ENCODE measurements at places on chromosomes 1 and 21. TPM values are rescaled to one million over a fixed set of nuclear protein-coding genes. Genes with fewer than 3 reads are reported as not detected.

DNA sequence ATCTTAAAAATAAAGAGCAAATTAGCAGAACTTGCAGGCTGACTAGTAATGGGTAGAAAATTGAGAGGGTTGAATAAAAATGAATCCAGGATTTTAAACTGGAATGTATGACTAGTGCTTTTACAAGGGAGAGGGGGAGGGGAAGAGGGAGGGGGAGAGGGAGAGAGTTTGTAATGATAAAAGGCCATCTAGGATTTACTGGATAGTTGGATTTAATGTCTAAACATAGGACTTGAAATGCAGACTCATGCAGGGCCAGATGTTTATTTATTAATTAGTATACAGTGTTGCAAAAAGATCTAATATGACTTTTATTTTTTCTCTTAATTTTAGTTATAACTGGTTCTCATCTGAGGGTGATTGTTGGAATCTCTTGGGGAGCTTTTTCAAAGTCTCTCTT, 4.3 kb downstream of the ZNF326 start:
- DNase-seq: no peak

DNA sequence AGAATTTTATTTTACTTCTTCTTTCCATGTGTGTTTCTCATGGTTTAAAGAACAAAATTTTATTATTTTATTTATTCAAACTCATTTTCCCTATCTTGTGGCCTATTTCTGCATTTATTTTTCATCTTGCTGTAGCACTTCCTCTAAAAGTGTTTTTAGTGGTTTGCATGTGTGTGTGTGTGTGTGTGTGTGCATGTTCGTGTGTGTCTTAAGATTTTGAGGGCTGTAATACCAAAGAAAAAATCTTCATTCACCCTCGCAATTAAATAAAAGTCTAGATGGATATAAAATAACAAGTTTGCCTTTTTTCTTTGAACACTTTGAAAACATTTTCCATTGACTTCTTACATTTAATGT, 24.6 kb upstream of the FCRL3 start:
- no peak for DNase-seq

DNA sequence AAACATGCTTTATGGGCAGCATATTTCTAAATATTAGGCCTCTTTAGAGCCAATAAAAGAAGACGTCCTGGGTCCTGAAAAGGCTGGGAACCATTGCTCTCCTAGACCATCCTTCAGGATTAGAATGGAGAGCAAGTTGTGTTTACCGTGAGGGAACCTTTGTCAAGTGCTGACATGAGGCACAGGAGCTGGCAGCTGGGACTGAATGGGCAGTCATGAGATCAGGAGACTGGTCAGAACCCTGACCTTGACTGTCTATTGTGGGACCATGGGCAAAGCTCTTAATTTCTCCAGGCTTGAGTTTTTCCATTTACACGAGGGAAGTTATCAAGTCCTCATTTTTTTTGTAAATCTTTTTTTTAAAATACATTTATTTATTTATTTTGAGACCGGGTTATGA, 5.2 kb downstream of the PFKFB2 start:
- no peak for DNase-seq

GRCh38 chr1:165451691-165452090, 6.8 kb upstream of the RXRG start:
- DNase-seq: no peak

GRCh38 chr1:197683895-197684553, 91.3 kb downstream of the DENND1B start:
- no peak for DNase-seq

- DNase-seq: no peak
Measured at GRCh38 chr1:227127891-227128290, 187.8 kb downstream of the COQ8A start.

DNA sequence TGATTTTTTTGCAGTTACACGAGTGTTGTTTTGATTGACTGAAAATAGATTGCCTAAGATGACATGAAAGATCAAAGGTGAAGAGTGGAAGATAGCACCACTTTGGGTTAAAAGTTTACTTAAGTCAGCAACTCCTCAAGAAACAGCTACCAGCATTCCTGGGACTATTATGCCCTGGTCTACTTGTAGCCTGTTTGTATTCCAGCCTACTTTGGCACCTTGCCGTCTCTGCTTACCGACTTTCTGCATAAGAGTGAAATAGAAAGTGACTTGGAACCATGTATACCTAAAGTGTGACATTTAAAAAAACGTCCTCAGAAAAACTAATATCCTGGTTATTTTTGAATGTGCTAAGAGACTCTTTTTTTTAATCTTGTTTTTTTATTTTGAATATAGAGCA, 631.5 kb upstream of the PTBP2 start:
- no peak for DNase-seq

DNA sequence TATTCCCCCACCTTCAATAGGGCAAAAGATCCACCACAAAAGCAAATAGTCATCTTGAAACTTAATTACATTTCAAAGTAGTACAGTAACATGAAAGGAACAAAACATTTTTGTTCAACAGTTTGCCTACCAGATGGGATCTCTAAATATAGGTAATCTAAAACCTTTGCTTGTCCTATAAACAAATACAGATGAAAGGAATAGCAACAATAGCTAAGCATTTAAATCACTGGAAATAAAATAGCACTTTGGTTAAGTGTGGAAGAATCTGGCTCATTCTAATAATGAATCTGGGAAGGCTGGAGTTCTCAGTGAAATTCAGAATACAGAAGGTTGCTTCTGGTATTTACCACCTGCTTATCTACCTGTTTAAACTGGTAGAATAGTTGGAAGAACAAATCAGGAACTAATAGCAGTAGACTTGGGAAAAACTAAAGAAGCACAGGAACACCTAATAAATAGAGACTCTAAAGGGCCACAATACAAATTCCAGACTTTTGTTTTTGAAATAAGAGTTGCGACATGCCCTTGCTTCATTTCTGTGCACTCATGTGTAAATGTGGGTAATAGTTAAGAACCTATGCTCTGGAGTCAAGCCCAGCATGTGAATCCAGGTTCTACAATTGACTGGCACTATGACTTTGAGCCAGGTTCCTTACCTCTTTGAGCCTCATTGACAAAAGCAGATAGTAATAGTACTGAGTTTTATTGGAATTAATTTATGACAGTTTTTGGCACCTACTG, 2.3 kb upstream of the LYPLAL1 start:
- no peak for DNase-seq

The SH2D2A gene
- polyA plus RNA-seq: 4.6 TPM

The SLC35F3 gene
- polyA plus RNA-seq: 0.96 TPM

The HJV gene
- 0.45 TPM for polyA plus RNA-seq
